ENCODE measurements at places on chromosomes 6 and 20. TPM values are rescaled to one million over a fixed set of nuclear protein-coding genes. Genes with fewer than 3 reads are reported as not detected.

Gene SMLR1
- not detected for total RNA-seq

Gene SLC24A3
- total RNA-seq: 0.09 TPM

Gene RNF182
- not detected for total RNA-seq

Gene RAD21L1
- total RNA-seq: not detected

Gene MUCL3
- not detected for total RNA-seq

Gene ADGB
- not detected for total RNA-seq

Gene FOXC1
- total RNA-seq: not detected

Gene STX11
- 21.9 TPM for total RNA-seq

Gene LRRC73
- total RNA-seq: 0.24 TPM

Gene SMOC2
- total RNA-seq: not detected

Gene CRISP2
- total RNA-seq: not detected

Gene FABP7
- not detected for total RNA-seq

Gene HM13
- total RNA-seq: 135 TPM

Gene LY6G6C
- not detected for total RNA-seq

Gene DPPA5
- not detected for total RNA-seq

Gene ANKRD66
- not detected for total RNA-seq

Gene CDK19
- total RNA-seq: 25.9 TPM

Gene KDM1B
- total RNA-seq: 13.3 TPM

Gene RAET1G
- not detected for total RNA-seq

Gene NKX2-4
- total RNA-seq: not detected

Gene CALHM6
- total RNA-seq: 20.6 TPM

Gene BMP5
- total RNA-seq: not detected

Gene NRM
- total RNA-seq: 8.9 TPM

Gene SRSF6
- 184 TPM for total RNA-seq

Gene BRPF3
- total RNA-seq: 58.5 TPM

Gene FOXF2
- total RNA-seq: not detected

Gene OR2J3
- not detected for total RNA-seq

Gene SLC52A3
- not detected for total RNA-seq

Gene MROH8
- 1.7 TPM for total RNA-seq

Gene MACROD2
- total RNA-seq: 0.19 TPM

Gene NNAT
- total RNA-seq: not detected

Gene PRL
- not detected for total RNA-seq

Gene SPDEF
- 0.25 TPM for total RNA-seq
